ENCODE measurements at places on chromosomes 2 and 18.

- no peak for DNase-seq
Observed at GRCh38 chr2:43507137-43507536, 88.7 kb downstream of the THADA start.

DNA sequence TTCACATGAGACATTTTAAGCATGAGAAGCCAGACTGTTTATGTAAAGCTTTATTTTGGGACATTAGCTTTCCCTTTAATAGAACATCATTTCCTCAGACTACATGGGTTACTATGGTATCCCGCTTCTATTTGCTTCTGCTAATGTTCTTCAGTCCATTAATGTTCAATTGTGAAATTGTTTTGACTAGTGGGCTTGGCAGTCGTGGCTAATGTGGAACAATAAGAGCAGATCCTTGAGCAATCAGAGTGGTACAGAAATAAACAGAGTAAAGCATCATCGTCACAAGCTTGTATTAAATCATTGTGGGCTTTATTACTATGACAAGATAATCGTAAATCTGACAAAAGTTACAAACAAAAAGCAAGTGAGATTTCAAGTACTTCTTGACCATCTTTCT, 60.2 kb downstream of the PDE1A start:
- DNase-seq, result peak; percentile 45

DNA sequence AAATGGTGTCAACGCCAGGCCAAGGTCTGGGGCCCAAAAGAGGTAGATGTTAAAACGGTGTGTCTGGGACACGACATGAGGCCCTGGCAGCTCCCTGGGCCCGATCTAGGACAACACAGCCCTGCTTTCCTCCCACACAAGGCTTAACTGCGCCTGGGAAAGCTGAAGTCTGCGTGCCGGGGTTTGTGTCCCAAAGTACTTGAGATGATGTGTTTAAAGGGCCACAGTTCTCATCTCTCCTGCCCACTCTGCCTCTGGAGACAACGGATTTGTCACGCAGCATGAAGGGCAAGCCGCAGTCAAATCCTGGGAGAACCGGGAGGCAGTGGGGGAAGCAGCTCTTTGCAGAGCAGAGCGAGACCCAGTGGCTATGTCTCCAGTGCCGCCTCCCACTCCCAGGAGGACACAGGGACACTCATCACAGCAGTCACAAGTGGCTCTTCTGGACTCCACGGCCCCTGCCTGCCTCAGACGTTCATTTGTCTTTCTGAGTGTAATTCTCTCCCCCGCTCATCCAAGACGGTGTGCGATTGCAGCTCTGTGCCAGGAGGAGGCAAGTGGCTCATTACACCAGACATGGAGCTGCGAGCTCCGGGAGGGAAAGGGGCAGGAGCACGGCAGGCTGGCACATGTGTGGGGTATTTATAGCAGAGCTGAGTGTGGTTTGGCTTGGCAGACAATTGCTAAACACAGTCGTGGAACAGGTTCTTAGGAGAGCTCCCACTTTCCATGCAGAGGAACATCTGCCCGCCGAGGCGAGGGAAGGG, 57.7 kb upstream of the SEMA4C start:
- peak; percentile 66 for DNase-seq

DNA sequence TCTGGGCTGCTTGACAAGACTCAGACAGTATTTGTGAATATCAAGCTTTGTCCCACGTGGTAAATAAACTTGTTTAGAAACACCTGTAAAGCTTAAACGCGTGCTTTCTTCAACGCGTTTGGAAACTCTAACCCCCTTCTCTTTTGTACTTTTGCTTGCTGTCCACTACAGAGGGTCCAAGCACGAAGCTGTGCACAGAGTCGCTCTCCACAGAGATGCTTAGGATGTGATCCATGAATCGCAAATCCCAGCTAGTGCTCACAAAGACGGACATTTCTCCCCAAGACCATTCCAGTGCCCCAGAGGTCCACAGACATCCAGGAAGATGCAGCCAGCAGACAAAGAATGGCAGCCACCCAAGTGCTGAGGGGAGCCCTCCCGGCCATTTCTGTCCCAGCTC, at the start of gene GPR45:
Gene GPR45 (plus strand): TSS at position 301 of the 400 bp plus-strand sequence. CDS start 116 bp downstream, outside the sequence.
- DNase-seq, result no peak

- DNase-seq, result no peak
Observed at GRCh38 chr2:182447163-182447562, 20.3 kb upstream of the PDE1A start.

- DNase-seq, result no peak
Observed at GRCh38 chr2:4653991-4654390, 950.6 kb downstream of the DCDC2C start.

DNA sequence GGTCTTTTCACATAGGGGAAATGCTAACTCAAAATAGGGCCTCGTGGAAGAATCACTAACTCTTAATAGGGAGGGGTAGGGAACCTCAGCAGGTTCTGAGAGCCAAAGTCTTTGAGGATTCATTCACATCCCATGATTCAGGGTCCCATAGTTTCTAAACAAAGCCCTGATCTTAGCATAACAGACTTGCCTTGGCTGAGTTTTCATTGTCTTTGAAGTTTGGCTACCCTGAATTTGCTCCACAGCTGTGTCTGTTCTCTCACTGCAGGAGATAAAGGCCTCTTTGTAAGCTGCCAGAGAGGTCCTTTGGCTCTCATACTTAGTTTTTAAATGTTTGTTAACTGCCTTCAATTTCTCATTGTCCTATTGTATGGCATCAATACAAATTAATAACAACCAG, 54.5 kb downstream of the ZDBF2 start:
- DNase-seq, result no peak

GRCh38 chr18:23929362-23929930, 85.1 kb upstream of the TTC39C start:
- no peak for DNase-seq
